ENCODE measurements at places on chromosomes 1 and 21.
A peak's percentile ranks its signal among the peaks of the same experiment; 100 is the strongest.

- DNase-seq = peak; percentile 53
Measured at GRCh38 chr1:203214871-203215270, 14.6 kb downstream of the CHIT1 start.

- peak; percentile 28 for DNase-seq
Measured at GRCh38 chr1:161119092-161119903, 1.4 kb downstream of the NIT1 start.

DNA sequence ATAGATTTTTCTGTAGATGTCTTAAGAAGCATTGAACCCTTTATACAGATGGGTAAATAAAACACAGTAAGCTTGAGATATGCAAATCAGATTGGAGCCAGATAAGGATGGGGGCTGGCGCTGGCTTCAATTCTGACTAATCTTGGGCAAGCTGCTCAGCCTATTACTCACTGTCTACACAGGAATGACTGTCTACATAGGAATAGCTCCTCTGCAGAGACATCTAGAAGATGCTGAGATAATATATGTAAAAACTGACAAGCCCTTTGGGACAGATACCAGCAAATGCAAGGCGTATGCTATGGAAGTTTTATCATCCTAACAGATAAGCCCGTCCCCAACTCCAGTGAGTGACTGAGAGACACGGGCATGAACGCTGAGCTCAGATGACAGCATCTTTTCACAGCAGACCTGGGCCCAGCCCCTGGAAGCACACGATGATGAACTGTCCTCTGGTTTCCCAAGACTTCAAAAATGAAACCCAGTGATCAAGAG, 1.7 kb downstream of the CLDN14 start:
- no peak for DNase-seq

DNA sequence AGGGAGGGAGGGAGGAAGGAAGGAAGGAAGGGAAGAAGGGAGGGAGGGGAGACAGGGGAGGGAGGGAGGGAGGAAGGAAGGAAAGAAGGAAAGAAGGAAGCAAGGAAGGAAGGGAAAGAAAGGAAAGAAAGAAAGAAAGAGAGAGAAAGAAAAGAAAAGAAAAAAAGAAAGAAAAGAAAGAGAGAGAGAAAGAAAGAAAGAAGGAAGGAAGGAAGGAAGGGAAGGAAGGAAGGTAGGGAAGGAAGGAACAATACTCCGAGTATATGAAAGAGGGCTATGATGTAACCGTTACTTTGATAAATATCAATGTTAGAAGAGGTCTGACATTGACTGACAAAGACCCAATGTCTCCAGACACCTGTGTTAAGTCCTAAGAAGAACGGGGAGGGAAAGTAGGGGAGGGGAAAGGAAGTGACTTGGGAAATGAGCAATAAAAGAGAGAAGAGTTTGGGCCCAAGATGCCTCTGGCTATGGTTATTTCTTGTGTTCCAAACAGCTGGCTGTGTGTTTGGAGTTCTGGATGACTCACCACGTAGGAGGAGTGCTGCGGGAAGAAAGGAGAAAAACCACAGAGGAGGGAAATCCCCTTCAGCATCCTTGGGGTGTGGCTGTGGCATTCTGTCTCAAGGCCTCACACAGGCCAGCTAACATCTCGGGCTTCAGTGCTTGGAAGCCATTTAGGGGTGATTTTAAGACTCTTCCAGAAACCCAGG, 37.0 kb upstream of the RXRG start:
- no peak for DNase-seq

DNA sequence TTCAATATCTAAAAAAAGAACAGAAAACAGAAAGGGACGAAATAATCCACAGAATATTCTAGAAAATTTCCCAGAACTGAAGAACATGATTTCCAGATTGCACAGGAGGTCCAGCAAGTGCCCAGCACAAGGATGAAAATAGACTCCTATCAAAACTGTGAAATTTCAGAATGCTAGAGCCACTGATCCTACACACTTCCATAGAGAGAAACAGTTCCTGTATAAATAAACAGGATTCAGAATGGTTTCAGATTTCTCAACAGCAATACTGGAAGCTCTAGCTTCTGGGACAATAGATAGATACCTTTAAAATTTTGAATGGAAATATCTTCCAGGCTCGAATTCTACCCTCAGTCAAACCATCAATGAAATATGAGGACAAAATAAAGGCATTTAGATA, 4.6 kb downstream of the TARBP1 start:
- DNase-seq = no peak

DNA sequence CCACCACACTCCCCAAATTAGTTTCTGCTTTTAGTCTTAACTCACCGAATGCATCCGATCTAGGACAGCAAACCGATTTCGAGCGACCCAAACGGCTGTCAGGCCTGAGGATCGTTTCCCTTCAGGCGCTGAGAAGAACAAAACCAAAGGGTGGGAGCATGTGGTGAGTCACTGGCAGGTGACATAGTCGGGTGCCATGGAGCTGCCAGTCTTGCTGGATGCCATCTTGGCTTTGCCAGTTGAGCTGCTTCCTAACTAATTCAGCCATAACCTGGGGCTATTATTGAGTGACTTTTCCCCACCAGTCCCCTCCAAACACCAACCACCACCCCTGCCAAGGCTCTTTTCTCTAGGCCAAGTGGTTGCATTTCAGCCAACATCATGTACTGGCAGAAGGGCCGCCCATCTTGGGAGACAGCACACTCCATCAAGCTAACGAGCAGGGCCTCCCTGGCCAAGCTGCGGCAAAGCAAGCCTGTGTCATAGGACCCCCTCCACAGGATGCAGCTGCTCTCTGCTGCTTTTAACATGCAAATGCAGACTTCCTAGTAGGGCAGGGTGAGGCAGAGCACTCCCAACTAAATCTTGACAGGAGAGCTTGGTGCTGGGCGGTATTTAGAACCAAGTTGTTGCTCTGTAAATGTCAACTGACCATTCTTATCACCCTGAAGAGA, 22.3 kb upstream of the PEX19 start:
- DNase-seq = no peak

DNA sequence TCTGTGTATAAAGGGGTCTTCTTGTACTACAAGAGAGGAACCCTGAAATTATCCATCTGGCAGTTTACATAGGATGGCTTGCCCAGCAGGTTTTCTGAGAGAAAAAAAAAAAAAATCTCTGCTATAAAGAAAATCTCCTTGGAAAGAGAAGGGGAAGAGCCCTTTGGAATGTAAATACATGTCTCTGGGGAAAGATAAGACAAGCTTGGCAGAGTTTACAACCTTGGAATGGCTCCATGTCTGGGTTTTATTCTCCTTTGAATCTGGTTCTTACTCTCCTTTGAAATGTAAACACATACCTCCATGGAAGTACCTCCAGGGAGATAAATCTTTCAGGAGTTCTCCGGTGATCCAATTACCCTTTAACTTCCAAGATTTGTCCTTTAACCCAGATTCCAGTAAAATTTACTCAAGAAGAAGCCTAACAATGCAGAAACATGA, 45.1 kb upstream of the DNAH14 start:
- no peak for DNase-seq

DNA sequence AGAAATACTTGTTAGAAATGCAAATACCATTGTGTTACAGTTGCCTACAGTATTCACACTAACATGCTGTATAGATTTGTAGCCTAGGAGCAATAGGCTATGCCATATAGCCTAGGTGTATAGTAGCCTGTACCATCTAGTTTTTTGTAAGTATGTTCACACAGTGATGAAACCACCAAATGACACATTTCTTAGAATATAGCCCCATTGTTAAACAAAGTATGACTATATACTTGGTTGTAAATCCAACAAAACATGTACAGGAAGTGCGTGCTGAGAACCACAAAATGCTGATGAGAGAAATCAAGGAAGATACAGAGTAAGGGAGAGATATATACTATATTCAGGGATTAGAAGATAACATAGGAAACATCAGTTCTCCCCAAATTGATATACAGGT, 92.2 kb downstream of the POU2F1 start:
- DNase-seq = no peak

- no peak for DNase-seq
Measured at GRCh38 chr1:119714583-119714982, 2.8 kb downstream of the PHGDH start.

- no peak for DNase-seq
Measured at GRCh38 chr1:59815892-59816291, 1.1 kb downstream of the HOOK1 start.

DNA sequence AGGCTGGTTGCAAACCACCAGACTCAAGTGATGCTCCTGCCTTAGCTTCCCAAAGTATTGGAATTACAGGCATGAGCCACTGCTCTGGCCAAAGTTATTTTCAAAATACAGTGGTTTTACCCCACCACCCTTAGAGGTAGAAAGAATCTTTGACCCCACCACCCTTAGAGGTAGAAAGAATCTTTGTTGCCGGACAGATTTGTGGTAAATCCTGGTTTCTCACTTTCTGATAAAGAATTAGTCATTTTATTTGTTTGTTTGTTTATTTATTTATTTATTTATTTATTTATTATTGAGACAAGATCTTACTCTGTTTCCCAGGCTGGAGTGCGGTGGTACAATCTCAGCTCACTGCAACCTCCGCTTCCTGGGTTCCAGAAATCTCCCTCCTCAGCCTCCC, 55.9 kb downstream of the NFIA start:
- DNase-seq = no peak

- no peak for DNase-seq
Measured at GRCh38 chr1:240497908-240498307, 114.0 kb downstream of the GREM2 start.

GRCh38 chr1:225757927-225758656, 19.5 kb upstream of the SRP9 start:
- DNase-seq = peak; percentile 72

- DNase-seq = no peak
Measured at GRCh38 chr1:186055846-186056245, 319.2 kb downstream of the TPR start.

- DNase-seq = no peak
Measured at GRCh38 chr21:45741691-45742090, 98.2 kb downstream of the PCBP3 start.

- DNase-seq = no peak
Measured at GRCh38 chr1:95195046-95195445, 39.0 kb upstream of the RWDD3 start.

- DNase-seq = no peak
Measured at GRCh38 chr1:185652348-185652747, 81.8 kb upstream of the HMCN1 start.

- no peak for DNase-seq
Measured at GRCh38 chr1:11138952-11139351, 39.3 kb upstream of the EXOSC10 start.

- no peak for DNase-seq
Measured at GRCh38 chr1:211378844-211379243, 52.2 kb downstream of the TRAF5 start.

DNA sequence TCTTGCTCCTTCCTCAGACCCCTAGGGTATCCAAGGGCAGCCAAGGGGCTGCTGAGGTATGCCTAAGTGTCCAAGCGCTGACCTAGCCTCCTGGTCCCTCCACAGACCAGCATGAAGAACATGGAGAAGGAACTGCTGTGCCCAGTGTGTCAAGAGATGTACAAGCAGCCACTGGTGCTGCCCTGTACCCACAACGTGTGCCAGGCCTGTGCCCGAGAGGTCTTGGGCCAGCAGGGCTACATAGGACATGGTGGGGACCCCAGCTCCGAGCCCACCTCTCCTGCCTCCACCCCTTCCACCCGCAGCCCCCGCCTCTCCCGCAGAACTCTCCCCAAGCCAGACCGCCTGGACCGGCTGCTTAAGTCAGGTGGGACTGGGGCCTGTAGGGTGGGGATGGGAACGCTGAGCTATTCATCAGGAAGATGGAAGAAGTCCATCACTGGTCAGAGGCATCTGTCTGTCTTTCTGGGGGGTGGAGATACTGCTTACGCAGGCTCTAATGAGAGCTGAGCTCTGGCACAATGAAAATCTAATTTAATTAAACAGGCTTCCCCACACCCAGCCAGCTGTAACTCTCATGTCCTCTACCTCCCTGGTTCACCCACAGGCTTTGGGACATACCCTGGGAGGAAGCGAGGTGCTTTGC, 1.8 kb downstream of the TRIM46 start:
- DNase-seq = peak; percentile 76

GRCh38 chr1:152502496-152503180, 8.0 kb upstream of the LCE5A start:
- no peak for DNase-seq

DNA sequence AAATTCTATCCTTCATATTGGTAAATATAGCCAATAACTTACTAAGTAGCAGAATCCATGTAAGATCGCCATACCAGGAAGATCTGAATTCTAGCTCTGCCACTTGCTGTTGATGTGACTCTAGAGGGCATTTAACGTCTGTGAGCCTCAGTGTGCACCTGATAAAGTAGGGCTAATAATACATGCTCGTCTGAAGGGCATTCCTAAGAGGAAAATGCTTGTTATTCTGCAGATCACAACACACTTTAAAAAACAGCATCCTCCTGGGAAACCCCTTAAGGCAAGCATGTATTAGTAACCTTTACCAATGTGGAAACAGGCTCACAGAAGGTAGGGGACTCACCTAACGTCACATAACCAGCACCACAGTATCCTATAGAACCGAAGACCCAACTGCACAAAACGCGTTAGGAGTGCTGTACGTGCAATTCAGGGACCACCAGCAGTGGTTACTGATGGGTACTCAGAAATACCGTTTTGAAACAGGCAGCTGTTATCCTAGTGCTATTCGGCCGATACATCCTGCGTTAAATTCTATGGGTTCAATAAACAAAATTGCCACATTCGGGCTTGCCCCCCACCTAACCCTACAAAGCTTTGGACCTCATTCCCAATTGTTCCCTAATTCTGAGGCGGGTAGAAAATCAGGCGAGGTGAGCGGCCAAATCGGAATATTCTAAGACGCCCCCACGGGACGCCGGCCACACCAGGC, 758 bp downstream of the DEPDC1 start:
- DNase-seq = no peak

GRCh38 chr1:248818505-248819374, 7.0 kb downstream of the SH3BP5L start:
- peak; percentile 43 for DNase-seq

GRCh38 chr1:99850459-99851291, 514 bp downstream of the AGL start:
- no peak for DNase-seq

Data from mesenteric fat pad (tissue), 1 donor.